Caco-2 (cell line): ENCODE measurements at places on chromosomes 3 and 15.

DNA sequence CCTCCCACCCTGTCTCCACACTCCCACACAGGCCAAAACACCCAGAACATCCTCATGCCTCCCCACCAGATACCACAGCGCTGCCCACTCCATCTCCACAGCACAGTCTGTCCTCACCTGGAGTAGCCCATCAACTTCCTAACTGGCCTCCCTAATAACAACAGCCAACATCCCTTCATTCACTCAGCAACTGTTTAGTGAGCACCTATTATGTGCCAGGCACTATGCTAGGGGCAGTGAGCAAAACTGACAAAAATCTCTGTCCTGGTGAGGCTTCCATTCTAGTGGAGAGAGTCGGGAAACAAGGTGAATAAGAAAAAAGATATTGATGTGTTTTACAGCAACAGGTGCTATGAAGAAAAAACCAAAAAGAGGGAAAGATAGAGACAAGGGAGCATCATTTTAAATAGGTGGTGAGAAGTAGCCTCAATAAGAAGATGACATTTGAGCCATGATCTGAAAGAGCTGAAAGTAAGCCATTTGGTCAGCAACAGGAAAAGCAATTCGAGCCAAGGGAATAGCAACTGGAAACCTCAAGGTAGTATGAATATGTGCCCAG, 523.9 kb downstream of the SHQ1 start:
- no peaks in the 10 kb centered on the region for H3K4me1 ChIP-seq
- H3K27ac ChIP-seq = no peak overlapping the region
- no peaks in the 10 kb centered on the region for H3K27me3 ChIP-seq
- no peak for DNase-seq
- H3K4me3 ChIP-seq = no peak overlapping the region
- no peaks in the 10 kb centered on the region for H3K36me3 ChIP-seq

- H3K27ac ChIP-seq = no peak overlapping the region
- H3K4me1 ChIP-seq = no peaks in the 10 kb centered on the region
- H3K27me3 ChIP-seq = no peaks in the 10 kb centered on the region
- H3K36me3 ChIP-seq = peaks cover 4% of the 10 kb centered on the region
Measured at GRCh38 chr3:53187430-53187829, 26.4 kb downstream of the PRKCD start.

- no peaks in the 10 kb centered on the region for H3K27me3 ChIP-seq
- peaks cover 12% of the 10 kb centered on the region for H3K4me1 ChIP-seq
- H3K27ac ChIP-seq = no peak overlapping the region
- no peak for DNase-seq
Measured at GRCh38 chr15:75590239-75590638, 11.1 kb upstream of the PTPN9 start.

GRCh38 chr15:100728371-100729201, 126.2 kb downstream of the ASB7 start:
- no peaks in the 10 kb centered on the region for H3K36me3 ChIP-seq
- no peak overlapping the region for H3K4me3 ChIP-seq
- no peaks in the 10 kb centered on the region for H3K27me3 ChIP-seq
- peak; percentile 14 for DNase-seq
- H3K4me1 ChIP-seq = peaks cover 46% of the 10 kb centered on the region

DNA sequence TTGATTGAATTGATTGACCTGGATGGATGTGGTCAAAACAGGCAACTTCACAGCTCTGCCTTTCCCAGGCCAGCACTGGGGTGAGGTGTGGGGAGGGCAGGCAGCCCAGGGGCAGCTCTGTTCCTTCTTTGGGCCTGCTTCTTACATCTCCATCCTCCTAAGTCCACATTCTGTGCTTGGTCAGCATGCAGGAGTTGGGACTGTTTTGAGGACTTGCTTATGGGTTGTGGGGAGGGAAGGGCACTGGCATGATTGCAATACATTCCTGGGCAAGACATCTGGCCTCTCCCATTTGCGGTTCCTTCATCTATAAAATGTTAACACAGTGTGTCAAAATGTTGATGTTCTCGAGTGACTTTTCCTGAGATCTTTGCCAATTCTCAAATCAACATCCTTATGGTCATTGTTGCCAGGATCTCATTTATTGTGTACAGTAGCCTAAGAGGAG, 84.1 kb downstream of the ST6GAL1 start:
- H3K27ac ChIP-seq = no peak overlapping the region
- H3K4me1 ChIP-seq = peaks cover 11% of the 10 kb centered on the region; the same call in 1 of the 2 replicates
- H3K36me3 ChIP-seq = no peaks in the 10 kb centered on the region; the same call in 1 of the 2 replicates
- DNase-seq = no peak
- H3K4me3 ChIP-seq = no peak overlapping the region
- H3K27me3 ChIP-seq = no peaks in the 10 kb centered on the region

GRCh38 chr3:117427081-117427480, 717.5 kb downstream of the TUSC7 start:
- H3K36me3 ChIP-seq = no peaks in the 10 kb centered on the region
- DNase-seq = no peak
- H3K27me3 ChIP-seq = no peaks in the 10 kb centered on the region
- no peak overlapping the region for H3K27ac ChIP-seq

- no peak overlapping the region for H3K4me3 ChIP-seq
- no peaks in the 10 kb centered on the region; the same call in 1 of the 2 replicates for H3K27me3 ChIP-seq
- no peak overlapping the region for H3K27ac ChIP-seq
- no peaks in the 10 kb centered on the region for H3K36me3 ChIP-seq
Measured at GRCh38 chr3:32952369-32953077, 1.1 kb downstream of the CCR4 start.

DNA sequence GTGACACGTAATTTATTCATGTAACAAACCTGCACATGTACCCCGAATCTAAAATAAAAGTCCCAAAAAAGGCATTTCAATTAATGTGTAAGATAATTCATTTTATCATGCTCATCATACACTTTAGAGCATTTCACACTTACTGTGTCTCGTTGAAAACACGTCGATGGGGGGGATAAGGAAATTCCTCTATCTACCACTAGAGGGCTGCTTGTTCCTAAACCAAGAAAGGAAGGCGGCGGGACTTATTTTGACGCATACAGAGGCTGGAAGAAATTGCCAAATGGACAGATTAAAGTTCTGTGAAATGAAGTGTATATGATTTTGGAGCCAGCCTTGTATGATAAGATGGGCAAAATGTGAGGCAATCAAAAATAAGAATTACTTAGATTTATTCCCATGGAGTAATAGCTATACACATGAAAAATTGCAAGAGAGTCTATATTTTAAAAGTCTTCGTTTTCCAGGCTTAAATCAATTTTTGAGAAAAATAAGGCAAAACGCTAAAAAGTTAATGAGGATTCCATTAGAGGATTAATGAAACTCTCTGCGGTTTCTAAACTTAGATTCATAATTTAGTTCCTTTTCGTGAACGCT, 346.8 kb downstream of the CNTN3 start:
- H3K27me3 ChIP-seq = no peaks in the 10 kb centered on the region
- H3K36me3 ChIP-seq = no peaks in the 10 kb centered on the region
- H3K4me1 ChIP-seq = no peaks in the 10 kb centered on the region
- no peak overlapping the region for H3K4me3 ChIP-seq
- peak; percentile 36 for DNase-seq
- H3K27ac ChIP-seq = no peak overlapping the region

DNA sequence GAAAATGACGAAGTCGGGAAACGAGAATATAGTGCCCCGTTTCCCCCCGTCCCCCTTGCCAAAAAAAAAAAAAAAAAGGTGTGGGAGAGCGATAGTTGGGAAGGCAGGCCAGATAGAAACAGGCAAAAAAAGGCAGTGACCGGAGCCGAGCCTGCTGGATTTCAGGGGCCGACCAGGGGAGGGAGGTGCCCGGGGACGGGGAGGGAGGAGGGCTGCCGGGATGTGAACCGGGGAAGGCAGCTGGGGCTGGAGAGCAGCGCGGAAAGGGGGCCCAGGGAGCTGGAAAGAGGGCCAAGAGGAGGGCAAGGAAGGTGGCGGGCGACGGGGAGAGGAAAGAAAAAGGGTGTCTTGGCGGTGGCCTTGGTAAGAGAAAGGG, 837 bp downstream of the LRRN1 start:
- H3K36me3 ChIP-seq = no peaks in the 10 kb centered on the region
- no peak overlapping the region for H3K27ac ChIP-seq
- H3K4me1 ChIP-seq = no peaks in the 10 kb centered on the region
- H3K4me3 ChIP-seq = no peak overlapping the region

- no peak for DNase-seq
- no peak overlapping the region for H3K27ac ChIP-seq
- no peak overlapping the region for H3K4me3 ChIP-seq
- no peaks in the 10 kb centered on the region for H3K36me3 ChIP-seq
- no peaks in the 10 kb centered on the region for H3K27me3 ChIP-seq
- H3K4me1 ChIP-seq = no peaks in the 10 kb centered on the region
Measured at GRCh38 chr3:167887096-167887495, 151.6 kb downstream of the SERPINI1 start.

DNA sequence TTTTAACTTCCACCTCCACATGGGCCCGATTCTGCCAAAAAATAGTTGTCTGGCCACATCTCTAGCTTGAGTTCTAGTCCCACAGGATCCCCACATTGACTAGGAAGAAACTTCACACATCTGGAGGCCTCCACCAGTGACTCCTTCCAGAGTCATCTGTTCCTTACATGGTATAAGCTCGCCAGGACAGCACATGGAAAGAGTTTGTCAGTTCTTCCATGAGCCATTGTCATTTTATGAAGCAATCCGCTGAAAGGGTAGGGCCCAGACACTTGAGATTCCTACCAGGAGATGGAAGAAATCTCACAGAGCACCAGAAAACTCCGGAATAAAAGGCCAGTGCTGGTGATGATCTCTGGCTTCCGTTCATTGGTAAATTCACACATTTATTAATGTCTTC, 350.5 kb upstream of the ICE2 start:
- H3K4me1 ChIP-seq = no peaks in the 10 kb centered on the region
- no peak for DNase-seq
- H3K27ac ChIP-seq = no peak overlapping the region
- no peaks in the 10 kb centered on the region for H3K36me3 ChIP-seq
- H3K4me3 ChIP-seq = no peak overlapping the region

GRCh38 chr15:34815836-34816235, 20.5 kb upstream of the ACTC1 start:
- no peak overlapping the region for H3K4me3 ChIP-seq
- DNase-seq = no peak
- no peaks in the 10 kb centered on the region for H3K4me1 ChIP-seq

- no peak for DNase-seq
- peaks cover 31% of the 10 kb centered on the region for H3K4me1 ChIP-seq
- no peaks in the 10 kb centered on the region for H3K27me3 ChIP-seq
- peak overlapping the region; percentile 53 for H3K27ac ChIP-seq
- no peaks in the 10 kb centered on the region for H3K36me3 ChIP-seq
Measured at GRCh38 chr15:96320703-96321638, 9.5 kb upstream of the NR2F2 start.

- H3K4me3 ChIP-seq = no peak overlapping the region
- H3K27me3 ChIP-seq = no peaks in the 10 kb centered on the region
- DNase-seq = no peak
- no peaks in the 10 kb centered on the region for H3K4me1 ChIP-seq
- no peaks in the 10 kb centered on the region for H3K36me3 ChIP-seq
- H3K27ac ChIP-seq = no peak overlapping the region
Measured at GRCh38 chr3:139640456-139640855, 37.3 kb downstream of the NMNAT3 start.

- peaks cover 39% of the 10 kb centered on the region for H3K4me1 ChIP-seq
- H3K27me3 ChIP-seq = no peaks in the 10 kb centered on the region
- peak; percentile 16 for DNase-seq
- no peaks in the 10 kb centered on the region for H3K36me3 ChIP-seq
- no peak overlapping the region for H3K4me3 ChIP-seq
Measured at GRCh38 chr3:169390271-169390670, 273.2 kb downstream of the MECOM start.

DNA sequence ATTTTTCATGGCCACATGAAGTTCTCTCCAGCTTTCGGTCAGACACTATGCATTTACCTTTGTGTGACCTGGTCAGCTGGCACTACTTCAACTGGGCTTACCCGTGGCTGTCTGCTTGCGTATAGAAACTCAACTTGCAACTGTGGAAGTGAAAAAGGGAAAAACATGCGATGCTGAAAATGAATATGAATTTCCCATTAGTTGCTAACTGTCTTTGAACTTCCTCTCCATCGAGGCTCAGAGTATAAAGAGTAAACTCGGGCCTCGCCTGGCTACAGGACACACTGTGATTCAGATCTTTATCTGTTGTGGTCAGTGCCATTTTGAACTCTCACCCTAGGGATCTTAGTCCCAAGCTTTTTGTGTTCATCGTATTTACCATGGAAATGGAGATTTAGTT, 26.8 kb downstream of the NFKBIZ start:
- H3K27me3 ChIP-seq = no peaks in the 10 kb centered on the region
- no peaks in the 10 kb centered on the region for H3K36me3 ChIP-seq
- no peak for DNase-seq

DNA sequence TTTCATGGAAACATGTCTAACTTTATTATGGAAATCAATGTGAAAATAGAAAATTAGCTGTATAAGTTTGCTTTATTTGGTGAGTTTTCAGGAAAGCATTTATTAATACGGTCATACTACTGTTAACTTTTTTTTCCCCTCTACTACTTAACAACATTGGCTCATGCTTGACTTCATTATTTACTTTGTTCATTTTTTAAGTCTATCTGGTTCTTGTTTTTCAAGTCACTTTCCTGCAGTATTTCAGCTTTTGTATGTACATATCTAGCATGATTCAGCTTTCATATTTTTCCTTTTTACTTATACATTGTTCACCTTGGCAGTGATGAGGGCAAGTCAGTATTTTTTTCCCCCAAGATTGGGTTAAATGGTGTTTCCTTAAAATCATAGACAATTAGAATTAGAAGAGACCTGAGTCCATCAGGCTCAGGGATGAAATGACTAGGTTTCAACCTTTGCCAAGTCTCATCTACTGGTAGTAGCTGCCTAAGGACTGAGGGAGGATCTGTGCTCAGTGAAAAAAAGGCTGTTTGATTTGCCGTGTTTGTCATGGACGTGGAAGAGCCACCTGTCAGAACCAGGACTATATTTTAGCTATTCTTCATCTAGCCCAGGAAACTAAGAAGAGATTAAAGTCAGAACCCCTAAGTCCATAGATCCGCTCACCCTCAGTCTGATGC, 15.4 kb downstream of the TMOD3 start:
- no peak overlapping the region for H3K4me3 ChIP-seq
- H3K36me3 ChIP-seq = no peaks in the 10 kb centered on the region
- peak overlapping the region; percentile 62 for H3K27ac ChIP-seq

- DNase-seq = no peak
- H3K4me1 ChIP-seq = no peaks in the 10 kb centered on the region
- no peak overlapping the region for H3K4me3 ChIP-seq
- H3K27me3 ChIP-seq = no peaks in the 10 kb centered on the region
- no peak overlapping the region for H3K27ac ChIP-seq
- H3K36me3 ChIP-seq = no peaks in the 10 kb centered on the region
Measured at GRCh38 chr15:66278056-66278455, 15.3 kb upstream of the DIS3L start.

DNA sequence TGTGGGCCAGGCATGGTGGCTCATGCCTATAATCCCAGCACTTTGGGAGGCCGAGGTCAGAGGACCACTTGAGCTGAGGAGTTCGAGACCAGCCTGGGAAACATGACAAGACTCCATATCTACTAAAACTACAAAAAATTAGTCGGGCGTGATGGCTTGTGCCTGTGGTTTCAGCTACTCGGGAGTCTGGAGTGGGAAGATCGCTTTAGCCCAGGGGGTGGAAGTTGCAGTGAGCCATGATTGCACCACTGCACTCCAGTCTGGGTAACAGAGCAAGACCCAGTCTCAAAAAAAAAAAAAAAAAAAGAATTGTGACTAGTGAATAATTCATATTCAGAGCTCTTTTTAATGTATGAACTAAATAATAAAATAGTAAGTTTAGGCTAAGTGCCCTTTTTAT, 87.8 kb upstream of the TSEN2 start:
- no peaks in the 10 kb centered on the region for H3K27me3 ChIP-seq
- peaks cover 10% of the 10 kb centered on the region; the same call in 1 of the 2 replicates for H3K4me1 ChIP-seq
- H3K27ac ChIP-seq = no peak overlapping the region
- DNase-seq = no peak

- H3K4me3 ChIP-seq = no peak overlapping the region
- H3K4me1 ChIP-seq = peaks cover 13% of the 10 kb centered on the region
- no peak overlapping the region for H3K27ac ChIP-seq
- no peak for DNase-seq
- H3K36me3 ChIP-seq = no peaks in the 10 kb centered on the region
Measured at GRCh38 chr3:150746791-150747590, 16.0 kb downstream of the SIAH2 start.
